ENCODE measurements at places on chromosomes 6 and 20.

DNA sequence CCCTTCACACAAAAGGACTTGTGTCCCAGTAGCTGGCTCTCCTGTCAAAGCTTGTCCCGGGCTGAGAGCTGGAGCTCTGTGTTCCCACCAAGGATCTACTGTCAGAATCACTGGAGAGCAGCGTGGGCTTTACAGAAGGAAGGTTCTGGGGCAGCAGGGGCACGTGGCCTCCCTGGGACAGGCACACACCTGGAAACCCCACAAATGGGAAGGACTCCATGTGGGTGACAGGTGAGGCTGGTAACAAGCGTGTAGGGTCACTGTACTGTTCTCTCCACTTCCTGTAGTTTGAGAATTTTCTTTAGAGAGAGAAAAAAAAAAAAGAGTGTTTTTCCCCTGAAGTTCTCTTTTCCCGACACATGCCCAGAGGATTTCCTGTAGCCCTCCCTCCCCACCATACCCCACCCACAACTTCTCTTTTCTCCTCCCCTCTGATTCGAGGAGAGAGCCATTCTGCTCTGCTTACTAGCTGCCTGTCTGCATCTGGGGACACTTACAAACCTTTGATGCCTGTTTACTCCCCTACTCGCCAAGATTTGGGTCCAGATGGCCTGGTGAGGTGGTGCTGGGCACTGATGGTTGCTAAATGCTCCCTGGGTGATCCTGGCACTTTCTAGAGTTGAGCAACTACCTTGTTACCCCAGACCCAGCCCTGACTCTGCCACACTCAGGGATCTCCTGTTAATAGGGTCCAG is 84.1 kb upstream of the SIRPA start:
- no peak for DNase-seq

DNA sequence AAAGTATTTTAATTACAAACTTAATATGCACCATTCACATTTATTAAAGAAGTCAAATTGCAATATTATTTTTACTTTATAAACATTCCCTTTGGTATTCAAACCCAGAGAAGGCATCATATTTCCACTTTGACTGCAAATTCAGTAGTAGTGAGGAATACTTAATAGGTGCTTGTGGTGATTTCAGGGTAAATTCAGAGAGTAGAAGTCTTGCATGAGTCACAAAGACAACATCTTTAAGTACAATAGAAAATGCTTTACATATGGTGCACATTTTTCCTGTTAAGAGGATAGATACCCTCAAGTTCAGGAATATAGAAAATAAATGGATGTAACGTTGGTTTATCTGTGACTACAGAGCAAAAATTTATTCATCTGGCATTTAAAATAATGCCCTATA is 390.2 kb downstream of the TENT5A start:
- no peak for DNase-seq

DNA sequence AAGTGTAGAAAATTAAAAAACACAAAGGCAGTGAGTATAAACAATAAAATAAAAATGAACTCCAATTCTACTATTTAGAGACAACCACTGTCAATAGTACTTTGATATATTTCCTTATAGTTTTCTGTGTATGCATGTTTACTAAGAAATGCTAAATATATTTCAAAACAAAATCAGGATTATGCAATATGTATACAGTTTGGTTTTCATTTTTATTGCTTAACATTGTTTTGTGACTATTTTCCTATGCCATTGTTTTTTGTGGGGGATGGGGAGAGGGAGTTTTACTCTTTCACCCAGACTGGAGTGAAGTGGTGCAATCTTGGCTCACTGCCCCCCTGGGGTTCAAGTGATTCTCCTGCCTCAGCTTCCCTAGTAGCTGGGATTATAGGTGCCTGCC is 19.6 kb downstream of the OR2A4 start:
- no peak for DNase-seq

DNA sequence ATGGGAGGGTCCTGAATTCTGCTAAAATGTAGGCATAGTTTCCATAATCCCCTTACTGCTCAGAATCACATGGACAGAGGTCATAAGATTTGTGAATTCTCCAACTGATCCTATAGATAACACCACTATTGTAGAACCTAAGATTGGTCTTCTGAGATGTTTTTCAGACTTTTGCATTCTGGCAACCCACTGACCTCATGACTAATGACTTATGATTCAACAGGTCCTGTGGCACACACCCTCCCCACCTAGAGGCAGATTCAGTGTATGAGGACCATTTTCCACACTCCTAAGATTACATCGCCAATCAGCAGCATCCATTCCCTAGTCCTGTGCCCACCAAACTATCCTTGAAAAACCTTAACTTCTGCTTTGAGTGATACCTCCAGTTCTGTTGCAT is 207.2 kb downstream of the BTBD9 start:
- DNase-seq: no peak

DNA sequence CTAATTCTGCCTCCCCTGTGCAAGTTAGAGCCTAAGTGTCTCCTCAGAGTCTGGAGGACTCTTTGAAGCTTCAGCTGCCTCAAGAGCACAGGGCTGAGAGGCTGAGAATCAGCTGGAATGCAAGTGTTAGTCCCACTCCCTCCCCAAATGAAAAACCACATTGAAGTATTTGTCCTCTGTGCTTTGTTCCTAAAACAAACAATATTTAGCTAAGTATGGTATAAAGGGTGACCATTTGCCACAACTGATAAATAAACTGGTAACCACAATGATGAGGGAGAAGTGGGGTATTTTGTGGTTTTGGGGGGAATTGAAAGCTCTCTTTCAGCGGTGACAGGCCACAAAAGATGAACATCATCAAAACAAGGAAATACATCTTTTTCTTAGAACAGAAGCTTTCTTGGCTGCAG is 91.7 kb upstream of the HDDC2 start:
- no peak for DNase-seq

- DNase-seq: no peak
Observed at GRCh38 chr6:835476-836160, 142.7 kb upstream of the EXOC2 start.

GRCh38 chr20:36305602-36306551 is at the start of gene DLGAP4:
TSS of gene DLGAP4 (plus strand) at chr20:36306339. CDS start at chr20:36431718, 125,379 bp downstream.
- no peak for DNase-seq

DNA sequence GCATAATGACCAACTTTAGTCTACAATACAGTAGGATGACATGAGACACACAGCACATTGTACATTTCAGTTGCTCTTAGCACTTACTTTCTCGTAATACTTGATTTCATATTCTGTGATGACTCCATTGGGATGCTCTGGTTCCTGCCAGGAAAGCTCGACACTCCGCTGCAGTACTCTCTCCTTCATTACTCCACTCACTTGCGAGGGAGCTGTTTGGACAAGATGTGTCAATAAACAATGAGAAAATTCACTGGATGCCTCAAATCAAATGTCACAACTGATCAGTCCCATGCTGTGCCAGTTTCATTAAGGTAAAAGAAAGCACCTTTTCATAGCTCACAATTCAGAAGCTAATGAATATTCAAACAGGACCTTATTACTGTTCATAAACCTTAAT is 147.1 kb downstream of the EPHA7 start:
- DNase-seq: no peak

DNA sequence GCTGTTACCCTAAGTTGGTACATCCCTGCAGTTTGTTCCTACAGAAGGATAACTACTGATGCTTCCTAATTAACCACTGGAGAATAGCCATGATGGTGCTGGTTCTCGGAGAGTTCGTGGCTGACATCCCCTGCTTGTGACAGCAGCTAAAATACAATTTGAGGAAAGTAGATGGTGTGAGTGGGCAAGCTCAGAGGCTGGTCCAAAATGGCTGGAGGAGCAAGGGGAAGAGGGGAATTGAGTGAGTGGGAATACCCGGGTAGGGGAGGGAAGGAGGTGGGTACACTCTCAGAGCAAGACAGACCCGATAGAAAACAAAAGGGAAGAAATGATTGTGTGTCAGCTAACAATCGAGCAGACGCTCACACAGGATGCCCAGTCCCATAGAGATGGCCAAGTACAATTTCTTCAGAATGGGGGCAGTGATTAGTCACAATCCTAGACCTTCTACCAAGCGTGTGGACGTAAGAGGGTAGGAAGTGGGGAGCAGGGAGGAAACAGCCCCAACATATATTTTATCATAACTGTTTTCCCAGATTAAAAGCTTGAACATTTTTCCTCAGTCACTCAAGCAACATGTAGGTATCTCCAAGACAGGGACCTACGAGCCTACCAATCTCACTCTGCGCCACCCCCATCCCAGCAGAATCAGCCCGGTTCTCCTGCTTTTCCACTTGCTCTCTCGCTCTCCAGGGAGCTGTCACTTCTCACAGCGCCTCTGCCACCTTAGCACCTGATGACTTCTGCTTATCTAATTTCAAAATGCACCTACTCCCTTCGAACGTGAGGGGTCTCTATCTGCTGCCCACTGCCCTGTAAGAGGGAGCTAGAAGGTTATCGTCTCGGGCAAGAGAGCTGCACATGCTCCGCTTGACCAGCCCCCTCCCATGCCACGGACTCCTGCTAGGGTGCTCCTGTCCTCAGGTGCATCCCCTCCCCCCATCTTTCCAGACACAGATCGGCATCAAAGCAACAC is 26.2 kb downstream of the RIPOR2 start:
- DNase-seq: no peak

GRCh38 chr20:57479196-57479595 is 45.7 kb downstream of the CTCFL start:
- no peak for DNase-seq

DNA sequence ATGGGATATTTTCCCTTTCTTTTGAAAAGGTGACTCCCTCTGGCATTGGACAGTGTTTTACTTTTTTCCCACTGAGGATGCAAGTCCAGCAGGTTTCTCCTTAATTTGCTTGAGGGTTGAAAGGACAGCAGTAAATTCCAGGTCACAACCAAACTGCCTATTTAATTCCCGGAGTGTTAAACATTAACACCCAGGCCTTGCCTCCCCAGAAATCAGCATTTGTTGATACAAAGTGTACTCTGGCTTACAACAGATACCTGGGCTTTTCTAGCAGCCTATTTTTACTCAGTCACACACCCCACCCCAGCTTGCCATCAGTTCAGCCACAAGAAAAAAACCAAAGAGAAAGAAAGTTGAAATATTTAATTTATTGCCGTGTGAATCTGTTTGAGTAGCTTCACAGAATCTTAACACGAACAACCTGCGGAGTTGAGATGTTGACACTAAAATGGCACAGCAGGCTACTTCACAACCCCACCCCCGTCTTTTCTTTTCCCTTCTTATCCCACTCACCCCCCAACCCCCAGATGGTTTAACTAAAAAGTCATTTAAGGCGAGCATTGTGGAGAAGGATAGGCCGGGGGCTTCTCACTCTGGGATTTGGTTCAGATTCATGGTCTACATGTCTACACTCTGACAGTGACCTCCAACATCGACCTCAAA is 45.7 kb downstream of the MYLIP start:
- no peak for DNase-seq

- no peak for DNase-seq
Observed at GRCh38 chr20:23644164-23644563, 6.4 kb upstream of the CST3 start.

Data from lower leg skin (tissue), 4 donors.